ENCODE measurements at places on chromosomes 4 and X.

- DNase-seq: no peak
Observed at GRCh38 chrX:115892787-115893671, 277.5 kb upstream of the AGTR2 start.

DNA sequence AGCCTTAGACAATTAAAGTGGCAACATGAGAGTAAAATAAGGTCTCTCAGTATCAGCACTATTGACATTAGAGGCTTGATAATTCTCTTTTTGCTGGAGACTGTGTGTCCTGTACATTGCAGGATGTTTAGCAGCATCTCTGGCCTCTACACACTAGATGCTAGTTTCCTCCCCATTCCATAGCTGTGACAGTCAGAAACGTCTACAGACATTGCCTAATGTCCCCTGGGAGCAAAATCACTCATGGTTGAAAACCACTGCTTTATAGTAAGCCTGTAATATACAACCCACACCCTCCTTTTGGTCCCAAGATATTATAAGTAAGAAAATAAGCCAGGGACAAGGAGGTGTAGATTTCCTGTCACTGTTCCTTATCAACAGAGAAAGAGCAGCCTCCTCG lies 166.0 kb downstream of the FRMPD4 start:
- DNase-seq: no peak

- DNase-seq: no peak
Observed at GRCh38 chr4:89572224-89572858, 264.6 kb downstream of the SNCA start.

DNA sequence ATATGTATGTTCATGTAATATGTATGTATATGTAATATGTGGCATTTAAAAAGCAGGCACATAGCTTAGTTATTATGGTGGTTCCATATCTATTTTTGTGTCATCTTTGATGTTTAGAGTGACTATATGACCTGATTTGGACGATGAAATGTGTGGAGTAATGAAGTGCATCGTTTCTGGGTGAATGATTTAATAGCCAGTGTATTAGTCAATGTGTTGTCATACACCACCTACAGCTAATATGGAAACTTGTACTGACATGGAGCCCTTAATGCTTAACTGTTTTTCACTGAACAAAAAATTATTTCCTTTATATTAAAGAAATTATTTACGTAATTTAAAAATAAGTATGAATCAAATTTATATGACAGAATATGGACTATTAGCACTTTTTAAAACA lies 292.3 kb upstream of the FSTL5 start:
- no peak for DNase-seq

- DNase-seq: peak; percentile 81
Observed at GRCh38 chr4:107989537-107990386, at the start of gene HADH. Gene HADH, plus strand, starts transcription at chr4:107989889. Its CDS starts 44 bp downstream, at chr4:107989933.

GRCh38 chr4:100098011-100098545 lies 92.2 kb downstream of the DDIT4L start:
- DNase-seq: no peak

GRCh38 chr4:105666693-105667092 lies 41.8 kb downstream of the INTS12 start:
- DNase-seq: no peak

- DNase-seq: no peak
Observed at GRCh38 chrX:41563876-41564275, 116.7 kb downstream of the NYX start.

DNA sequence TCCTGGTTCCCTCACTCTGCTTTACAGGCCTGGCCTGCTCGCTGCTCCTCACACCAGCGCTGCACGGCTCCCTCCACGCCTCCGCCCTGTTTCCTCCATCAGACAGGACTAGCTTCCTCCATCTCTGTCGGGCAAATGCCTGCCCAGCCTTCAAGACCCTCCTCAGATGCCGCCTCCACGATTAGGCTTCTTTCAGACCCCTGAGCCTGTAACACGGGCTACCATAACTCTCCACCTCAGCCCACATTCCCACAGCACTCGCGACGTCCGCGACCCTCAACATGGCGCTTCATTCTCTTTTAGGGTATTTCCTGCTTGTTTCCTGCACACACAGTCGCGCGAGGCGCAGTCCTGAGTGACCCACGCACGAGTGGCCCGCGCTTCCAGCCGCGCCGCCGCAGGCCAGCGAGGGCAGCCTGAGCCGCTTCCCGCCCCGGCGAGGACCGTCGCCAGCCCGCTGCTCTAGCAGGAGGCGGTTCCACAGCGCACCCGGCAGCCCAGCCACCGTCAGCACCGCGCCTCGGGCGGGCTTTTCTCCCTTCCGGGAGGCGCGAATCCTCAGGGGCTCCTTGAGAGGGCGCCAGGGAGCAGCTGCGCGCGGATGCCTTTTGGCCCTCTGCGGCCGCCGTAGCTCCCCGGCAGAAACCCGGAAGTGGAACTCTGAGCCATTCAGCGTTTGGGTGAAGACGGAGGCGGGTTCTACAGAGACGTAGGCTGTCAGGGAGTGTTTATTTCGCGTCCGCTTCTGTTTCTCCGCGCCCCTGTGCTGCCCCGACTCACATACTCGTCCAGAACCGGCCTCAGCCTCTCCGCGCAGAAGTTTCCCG lies at the start of gene FRG1:
FRG1 (plus strand) TSS at position 695 of the 827 bp plus-strand sequence. CDS start 138 bp downstream, outside the sequence.
- no peak for DNase-seq

- no peak for DNase-seq
Observed at GRCh38 chr4:40976343-40976742, 226.6 kb downstream of the NSUN7 start.

DNA sequence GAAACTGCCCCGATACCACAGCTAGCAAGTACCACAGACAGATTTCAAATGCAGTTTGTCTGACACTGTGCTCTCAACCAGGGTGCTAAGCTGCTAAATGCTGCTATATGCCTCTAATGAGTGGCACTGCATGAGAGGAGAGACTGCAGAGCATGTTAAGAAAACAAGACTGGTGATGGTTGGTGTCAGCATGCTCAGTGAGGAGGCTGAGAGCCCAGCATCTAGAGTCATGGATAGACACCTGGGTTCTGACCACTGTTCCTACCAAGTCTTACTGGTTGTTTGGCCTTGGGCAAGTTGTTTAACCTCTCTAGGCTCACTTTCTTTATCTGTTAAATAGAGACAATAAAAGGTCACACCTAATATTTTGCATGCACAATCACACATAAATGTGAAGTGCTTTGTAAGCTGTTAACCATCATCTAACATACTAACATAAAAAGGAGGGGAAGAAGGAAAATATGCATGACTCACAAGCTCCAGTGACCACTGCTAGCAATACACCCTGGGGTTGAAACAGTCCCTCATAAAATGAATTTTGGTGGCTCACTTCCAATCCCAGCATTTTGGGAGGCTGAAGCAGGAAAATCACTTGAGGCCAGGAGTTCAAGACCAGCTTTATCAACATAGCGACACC lies 20.7 kb downstream of the HHIP start:
- no peak for DNase-seq

GRCh38 chr4:185110375-185110823 lies 32.7 kb upstream of the SLC25A4 start:
- DNase-seq: no peak

DNA sequence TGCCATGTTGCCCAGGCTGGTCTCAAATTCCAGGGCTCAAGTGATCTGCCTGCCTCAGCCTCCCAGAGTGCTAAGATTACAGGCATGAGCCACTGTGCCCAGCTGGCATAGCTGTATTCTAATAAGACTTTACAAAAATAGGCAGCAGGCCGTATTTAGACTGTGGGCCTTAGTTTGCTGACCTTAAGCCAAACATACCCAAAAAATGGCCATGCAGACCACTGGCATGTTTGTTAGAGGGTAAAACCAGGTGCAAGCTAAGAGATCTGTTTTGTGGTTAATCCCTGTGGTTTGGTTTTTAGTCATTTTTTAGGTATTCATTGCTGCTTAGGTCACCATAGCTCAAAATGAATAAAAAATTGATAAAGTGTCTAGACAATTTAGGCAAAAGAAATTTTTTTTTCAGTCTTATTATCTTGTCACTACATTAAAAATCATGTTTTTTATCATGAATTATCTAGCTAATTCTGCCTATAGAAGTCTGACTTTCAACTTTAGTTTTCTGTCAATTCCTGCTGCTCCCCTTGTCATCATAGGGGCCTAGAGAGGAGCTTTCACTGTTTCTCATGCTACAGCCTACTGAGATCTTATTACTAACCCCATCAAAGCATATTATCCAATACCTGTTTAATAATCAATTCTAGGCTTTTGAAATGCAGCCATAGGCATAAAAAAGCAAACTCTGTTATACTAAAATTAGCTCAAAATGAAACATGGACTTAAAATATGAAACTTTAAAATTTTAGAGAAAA lies 7.5 kb upstream of the SPINK2 start:
- DNase-seq: no peak

GRCh38 chr4:134762053-134762452 lies 560.5 kb upstream of the PABPC4L start:
- no peak for DNase-seq

- no peak for DNase-seq
Observed at GRCh38 chrX:70504772-70505450, 60.3 kb downstream of the DLG3 start.

DNA sequence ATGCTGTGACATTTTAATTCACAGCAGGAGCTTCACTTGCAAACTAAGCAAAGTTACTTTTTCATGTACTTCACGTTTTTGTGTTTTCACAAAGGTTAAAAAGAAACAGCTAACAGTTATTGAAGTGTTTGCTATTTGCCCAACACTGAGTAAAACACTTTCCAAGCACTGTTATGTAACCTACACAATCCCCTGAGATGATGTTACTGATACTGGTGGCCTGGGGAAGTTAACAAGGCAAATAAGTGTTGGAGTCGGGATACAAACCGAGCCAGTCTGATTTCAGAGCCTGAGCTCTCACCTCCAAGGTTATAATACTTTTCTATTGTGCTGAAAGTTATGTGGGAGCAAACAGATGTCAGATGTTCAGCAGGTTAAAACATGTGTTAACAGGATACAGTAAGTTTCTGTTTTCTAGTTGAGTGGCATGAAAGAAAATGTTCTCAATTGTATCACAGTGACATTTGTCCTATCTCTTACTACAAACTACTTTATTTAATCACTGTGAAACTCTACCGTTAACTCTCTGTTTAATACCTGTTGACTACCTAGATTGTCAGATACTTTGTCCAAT lies 3.9 kb upstream of the CXCL13 start:
- no peak for DNase-seq

DNA sequence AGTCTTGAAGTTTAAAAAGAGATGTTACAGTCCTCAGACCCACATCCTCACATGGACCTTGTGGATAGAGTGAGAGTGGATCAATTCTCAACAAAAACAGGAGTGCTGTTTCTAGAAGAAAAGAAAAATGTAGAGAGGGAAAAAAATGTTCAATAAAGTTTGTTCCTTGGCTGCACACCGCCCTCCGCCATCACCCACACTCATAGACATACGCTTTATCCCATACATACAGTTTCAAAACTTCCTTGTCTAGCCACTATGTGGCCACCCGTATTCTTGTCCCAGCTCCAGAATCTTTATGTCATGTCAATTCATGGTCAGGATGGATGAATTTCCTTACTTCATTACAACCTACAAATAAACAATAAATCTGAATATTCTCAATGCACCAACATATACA lies 23.5 kb upstream of the ELF2 start:
- no peak for DNase-seq

DNA sequence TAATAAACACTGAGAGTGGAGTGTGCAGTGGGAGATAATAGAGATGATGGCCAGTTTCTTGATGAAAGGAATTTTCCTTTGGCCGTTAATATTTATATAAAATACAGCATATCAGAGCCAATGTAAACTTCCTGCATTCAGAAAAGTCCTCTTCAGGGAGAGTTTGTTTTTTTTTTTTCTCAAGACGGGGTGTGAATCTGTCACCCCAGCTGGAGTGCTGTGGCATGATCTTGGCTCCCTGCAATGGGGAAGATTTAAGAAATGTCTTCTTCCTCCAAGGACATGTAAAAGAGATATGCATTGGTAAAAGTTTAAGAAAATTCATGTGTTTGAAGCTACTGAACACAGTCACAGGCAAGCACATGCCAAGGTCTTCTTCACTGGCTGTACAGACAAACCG lies 25.4 kb upstream of the TBC1D9 start:
- DNase-seq: no peak

- no peak for DNase-seq
Observed at GRCh38 chr4:175705407-175705806, 106.7 kb downstream of the GPM6A start.

GRCh38 chr4:164412246-164412645 lies 341.7 kb upstream of the SMIM31 start:
- no peak for DNase-seq

DNA sequence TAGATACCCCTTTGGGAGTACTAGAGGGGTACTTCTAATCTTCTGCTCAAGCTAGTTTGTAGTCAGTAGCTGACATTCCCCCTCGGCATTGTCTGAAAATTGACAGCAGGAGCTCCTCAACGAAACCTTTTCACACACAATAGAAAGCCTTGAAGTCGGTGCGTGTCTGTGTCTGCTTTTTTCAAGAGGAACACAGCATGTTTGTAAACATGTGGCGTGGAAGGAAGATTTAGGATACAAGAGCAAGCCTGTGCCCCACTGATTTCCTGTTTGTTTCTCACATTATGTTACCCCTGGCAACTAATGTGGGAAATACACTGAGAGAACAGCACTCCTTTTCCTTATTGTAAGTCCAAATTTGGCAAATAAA lies 252.6 kb downstream of the ANKRD50 start:
- DNase-seq: no peak

DNA sequence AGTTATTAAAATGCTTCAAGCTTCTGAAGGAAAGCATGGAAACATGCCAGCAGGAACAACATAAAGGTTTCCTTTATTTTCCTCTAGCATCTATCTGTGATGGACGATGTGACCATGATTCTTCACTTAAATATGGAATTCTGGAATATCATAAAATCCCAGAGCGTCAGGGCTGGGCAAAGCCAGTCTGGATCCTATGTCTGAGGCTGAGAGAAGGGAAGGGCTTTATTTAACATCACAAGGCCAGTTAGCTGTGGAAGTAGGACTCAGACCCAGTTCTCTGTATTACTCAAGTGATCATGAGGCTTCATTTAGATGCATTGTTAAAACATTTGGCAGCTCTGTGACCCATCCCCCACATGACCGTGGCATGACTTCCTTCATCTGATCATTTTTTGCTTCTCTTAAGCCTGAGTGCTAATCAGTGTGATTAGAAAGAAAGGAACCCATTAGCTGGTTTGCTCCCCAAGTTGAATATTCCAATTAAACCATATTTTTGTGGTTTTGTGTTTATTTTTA lies 40.9 kb upstream of the EOLA2 start:
- DNase-seq: no peak

GRCh38 chr4:40448875-40449274 lies 113.7 kb downstream of the CHRNA9 start:
- DNase-seq: no peak

DNA sequence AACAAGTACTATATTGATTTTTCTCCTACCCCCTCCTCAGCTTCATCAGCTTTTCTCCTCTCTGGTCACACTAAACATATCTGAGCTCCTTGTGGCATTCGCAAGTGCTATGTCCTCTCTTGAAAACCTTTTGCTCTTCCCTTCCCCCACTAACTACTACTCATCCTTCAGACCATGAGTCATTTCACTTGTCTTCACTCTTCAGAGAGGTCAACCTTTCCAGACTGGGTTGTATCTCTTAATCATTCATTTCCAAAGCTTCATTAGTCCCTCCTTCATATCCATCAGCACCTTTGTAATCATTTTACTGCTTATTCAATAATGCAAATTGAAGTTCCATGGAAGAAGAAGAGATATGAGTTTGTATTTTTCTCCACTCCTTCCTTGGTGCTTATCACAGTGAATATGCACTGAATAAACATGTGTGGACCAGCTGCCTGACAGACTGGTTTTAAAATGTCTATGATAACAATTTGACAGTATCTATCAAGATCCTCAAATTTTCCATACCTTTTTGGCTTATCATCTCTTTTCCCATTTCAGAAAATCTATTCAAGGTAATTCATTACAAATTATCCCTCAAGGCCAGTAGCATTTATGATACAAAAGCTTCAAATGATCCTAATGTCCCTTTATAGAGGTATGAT lies 28.4 kb downstream of the DDX60L start:
- no peak for DNase-seq

- no peak for DNase-seq
Observed at GRCh38 chr4:26024079-26024478, 110.1 kb downstream of the SMIM20 start.

Data from esophagus squamous epithelium (tissue), 5 donors.